ENCODE measurements at places on chromosomes 11 and 22.

DNA sequence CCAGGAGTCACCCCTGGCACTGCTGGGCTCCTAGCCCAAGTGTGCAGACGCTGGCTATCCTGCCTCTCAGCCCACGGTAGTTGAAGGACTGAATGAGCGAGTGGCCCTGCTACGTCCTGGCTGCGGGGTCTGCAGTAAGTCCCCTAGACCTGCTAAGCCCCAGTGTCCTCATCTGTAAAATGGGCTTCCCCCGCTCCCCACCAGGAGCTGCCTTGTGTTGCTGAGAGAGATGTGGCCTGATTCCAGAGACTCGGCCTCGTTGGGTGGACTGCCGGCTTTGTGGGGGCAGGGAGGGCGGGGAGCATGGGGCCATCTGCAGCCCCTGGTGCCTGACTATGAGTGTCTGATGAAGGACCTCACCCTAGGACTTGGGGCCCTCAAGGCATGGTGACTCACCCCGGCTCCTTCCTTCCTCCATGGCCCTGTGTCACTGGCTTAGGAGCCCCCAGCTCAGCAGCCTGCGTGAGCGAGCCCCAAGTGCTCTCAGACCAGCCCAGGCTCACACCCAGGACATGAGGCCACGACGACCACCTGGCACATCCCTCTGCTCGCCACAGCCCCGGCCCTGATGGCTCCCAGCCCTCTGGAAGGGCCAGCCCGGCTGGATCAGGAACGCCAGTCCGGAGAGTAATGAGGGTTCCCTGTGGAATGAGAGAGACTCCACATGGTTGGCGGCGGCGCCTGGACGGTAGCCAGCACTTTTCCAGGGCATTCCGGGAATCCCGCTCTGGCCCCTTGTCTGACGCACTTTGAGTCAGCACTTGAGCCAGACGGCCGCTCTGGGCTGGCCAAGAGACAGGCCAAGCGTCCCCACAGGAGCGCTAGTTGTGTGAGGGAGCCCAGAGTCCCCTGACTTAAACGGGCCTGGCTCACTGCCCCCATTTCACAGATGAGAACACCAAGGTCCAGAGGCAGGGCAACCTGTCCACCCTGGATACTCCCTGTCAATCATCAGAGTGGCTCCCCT, 50.5 kb upstream of the SHISAL1 start:
- no peak for DNase-seq

- no peak for DNase-seq
These were observed 54.7 kb downstream of the PANX1 start for GRCh38 chr11:94183251-94183885.

GRCh38 chr11:70326365-70326811, 55.9 kb downstream of the PPFIA1 start:
- DNase-seq = peak; percentile 39

DNA sequence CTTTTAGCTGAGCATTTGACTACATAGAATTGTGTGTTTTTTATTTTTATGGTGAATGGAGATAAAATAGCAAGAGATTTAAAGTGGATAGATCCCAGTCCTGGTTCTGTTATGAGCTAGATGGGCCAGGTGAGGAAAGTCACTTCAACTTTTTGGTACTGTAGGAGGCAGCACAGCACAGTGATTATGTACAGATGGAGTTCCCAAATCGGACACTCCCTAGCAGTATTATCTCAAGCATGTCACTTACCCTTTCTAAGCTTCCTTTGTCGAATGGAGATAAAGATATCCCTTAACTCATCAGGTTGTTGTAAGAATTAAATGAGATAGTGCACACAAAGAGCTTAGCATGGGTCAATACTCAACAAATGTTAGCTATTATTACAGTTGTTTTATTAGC, 5.3 kb downstream of the EXPH5 start:
- peak; percentile 9 for DNase-seq

DNA sequence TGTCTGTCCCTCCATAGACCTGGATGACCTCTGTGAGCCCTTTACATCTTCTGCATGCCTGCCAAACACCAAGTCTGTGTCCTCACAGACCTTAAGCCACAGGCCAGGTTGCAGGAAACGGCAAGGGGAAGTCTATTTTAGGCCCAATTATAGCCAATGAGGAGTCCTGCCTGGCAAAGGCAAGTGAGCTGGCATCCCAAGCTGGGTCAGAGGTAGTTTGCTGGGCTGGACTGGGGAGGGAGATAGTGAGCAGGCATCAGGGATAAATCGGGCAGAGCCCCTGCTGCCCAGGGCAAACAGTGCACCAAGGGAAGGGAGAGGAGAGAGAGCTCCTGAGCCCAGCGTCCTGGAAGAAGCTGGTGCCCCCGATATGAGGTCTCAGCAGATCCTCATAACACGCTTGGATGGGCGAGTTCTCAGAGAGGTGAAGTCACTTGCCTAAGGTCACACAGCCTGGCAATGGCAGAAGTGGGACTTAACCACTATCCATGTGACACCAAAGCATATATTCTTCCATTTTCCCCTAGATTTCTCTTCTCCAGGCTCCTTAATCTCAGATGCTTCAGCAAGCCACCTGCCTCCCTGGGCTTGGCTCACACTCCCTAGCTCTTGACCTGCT, 3.7 kb upstream of the RELT start:
- peak; percentile 62 for DNase-seq

DNA sequence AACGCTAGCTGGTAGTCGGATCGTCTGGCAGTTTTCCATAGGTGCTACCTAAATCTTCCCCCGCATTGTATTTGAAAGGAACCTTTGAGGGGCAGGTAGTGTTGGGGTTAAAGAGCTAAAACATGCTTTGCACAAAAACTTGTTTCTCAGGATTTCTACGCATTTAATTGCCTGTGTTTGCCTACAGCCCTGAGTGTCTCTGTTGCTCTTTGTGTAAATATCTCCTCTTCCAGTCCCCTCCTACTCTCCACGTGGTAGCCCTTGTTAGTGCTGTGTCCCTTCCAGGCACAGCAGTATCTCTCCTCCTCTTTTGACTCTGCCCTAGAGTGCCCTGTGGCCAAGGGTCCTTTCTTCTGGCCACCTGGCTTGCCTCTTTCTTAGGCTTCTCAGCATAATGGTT, 81.7 kb downstream of the BARX2 start:
- DNase-seq = no peak

Data from hematopoietic multipotent progenitor cell treated with erythropoietin and hydrocortisone succinate and interleukin-3 and kit ligand, for 6 days (in vitro differentiated cells).